ENCODE measurements at places on chromosomes 13 and 19.

DNA sequence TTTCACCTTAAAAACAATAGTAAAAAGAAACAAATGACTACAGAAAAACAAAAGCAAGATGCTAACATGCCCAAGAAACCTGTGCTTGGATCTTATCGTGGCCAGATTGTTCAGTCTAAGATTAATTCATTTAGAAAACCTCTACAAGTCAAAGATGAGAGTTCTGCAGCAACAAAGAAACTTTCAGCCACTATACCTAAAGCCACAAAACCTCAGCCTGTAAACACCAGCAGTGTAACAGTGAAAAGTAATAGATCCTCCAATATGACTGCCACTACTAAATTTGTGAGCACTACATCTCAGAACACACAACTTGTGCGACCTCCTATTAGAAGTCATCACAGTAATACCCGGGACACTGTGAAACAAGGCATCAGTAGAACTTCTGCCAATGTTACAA lies 6.0 kb downstream of the CKAP2 start:
- H3K4me1 ChIP-seq, result peaks cover 4% of the 10 kb centered on the region
- no peak for DNase-seq
- H3K4me3 ChIP-seq, result no peak overlapping the region
- H3K27me3 ChIP-seq, result no peaks in the 10 kb centered on the region
- no peak overlapping the region for H3K27ac ChIP-seq

GRCh38 chr13:65217471-65217995 lies 2012.6 kb downstream of the PCDH9 start:
- no peaks in the 10 kb centered on the region for H3K4me1 ChIP-seq
- no peak for DNase-seq
- H3K4me3 ChIP-seq, result no peak overlapping the region
- no peaks in the 10 kb centered on the region for H3K27me3 ChIP-seq
- no peaks in the 10 kb centered on the region for H3K36me3 ChIP-seq

GRCh38 chr13:60645676-60646075 lies 248.7 kb downstream of the TDRD3 start:
- H3K4me1 ChIP-seq, result no peaks in the 10 kb centered on the region
- no peak overlapping the region for H3K4me3 ChIP-seq
- no peaks in the 10 kb centered on the region for H3K27me3 ChIP-seq
- no peak for DNase-seq
- H3K27ac ChIP-seq, result no peak overlapping the region

DNA sequence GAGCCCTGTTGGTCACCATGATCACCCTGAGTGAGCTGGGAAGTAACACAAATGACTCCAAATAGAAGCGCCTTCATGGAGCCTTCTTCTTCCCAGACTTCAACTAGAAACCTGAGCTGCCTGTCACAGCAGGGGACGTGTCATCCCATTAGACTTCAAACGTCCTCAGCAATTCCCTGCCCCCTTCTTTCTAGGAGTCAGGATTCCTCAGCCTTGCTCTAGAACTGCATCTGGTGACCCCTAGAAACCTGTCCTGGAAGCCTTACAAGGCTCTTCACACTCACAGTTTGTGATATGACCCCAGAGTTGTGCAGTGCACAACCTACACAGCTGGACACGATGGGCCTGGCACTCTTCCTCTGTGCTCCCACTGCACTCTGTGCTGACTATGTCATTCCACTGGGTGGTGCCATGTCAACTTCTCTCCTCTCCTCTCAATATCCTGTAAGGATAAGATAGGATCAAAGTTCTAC lies 23.6 kb upstream of the TTYH1 start:
- H3K4me1 ChIP-seq, result peaks cover 44% of the 10 kb centered on the region
- H3K36me3 ChIP-seq, result no peaks in the 10 kb centered on the region
- H3K4me3 ChIP-seq, result no peak overlapping the region
- H3K27ac ChIP-seq, result no peak overlapping the region
- H3K27me3 ChIP-seq, result no peaks in the 10 kb centered on the region
- DNase-seq, result no peak

GRCh38 chr19:55086730-55087541 lies 11.3 kb downstream of the EPS8L1 start:
- peak overlapping the region; percentile 16 for H3K4me3 ChIP-seq
- no peak overlapping the region for H3K27ac ChIP-seq
- H3K4me1 ChIP-seq, result peaks cover 33% of the 10 kb centered on the region

DNA sequence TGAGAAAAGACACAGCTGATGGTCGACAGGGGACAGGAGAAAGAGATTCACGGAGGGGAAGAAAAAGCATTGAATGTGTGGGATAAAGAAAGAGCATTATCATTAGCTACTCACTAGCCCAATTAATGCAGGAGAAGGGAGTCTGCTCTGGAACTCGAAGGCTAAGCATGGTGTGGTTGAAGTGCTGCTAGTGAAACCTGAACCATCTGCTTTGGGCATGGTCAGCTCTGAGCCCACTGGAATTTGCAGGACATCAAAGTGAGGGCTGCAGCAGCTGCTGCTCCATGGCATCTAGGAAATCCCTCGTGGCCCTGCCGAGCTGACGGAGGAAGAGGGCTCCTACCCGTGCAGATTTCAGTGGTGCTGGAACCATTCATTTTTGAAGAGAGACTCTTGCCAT lies 320.3 kb downstream of the ATP8A2 start:
- no peak overlapping the region for H3K27ac ChIP-seq
- H3K27me3 ChIP-seq, result no peaks in the 10 kb centered on the region
- no peak for DNase-seq

- no peaks in the 10 kb centered on the region for H3K36me3 ChIP-seq
- H3K27ac ChIP-seq, result no peak overlapping the region
- no peaks in the 10 kb centered on the region for H3K4me1 ChIP-seq
- H3K4me3 ChIP-seq, result no peak overlapping the region
- no peak for DNase-seq
Observed at GRCh38 chr13:76943646-76944045, 4.7 kb upstream of the ACOD1 start.
